ENCODE measurements at places on chromosomes 3 and 15.

GRCh38 chr3:46936733-46937250, 39.8 kb downstream of the CCDC12 start:
- no peak for DNase-seq

DNA sequence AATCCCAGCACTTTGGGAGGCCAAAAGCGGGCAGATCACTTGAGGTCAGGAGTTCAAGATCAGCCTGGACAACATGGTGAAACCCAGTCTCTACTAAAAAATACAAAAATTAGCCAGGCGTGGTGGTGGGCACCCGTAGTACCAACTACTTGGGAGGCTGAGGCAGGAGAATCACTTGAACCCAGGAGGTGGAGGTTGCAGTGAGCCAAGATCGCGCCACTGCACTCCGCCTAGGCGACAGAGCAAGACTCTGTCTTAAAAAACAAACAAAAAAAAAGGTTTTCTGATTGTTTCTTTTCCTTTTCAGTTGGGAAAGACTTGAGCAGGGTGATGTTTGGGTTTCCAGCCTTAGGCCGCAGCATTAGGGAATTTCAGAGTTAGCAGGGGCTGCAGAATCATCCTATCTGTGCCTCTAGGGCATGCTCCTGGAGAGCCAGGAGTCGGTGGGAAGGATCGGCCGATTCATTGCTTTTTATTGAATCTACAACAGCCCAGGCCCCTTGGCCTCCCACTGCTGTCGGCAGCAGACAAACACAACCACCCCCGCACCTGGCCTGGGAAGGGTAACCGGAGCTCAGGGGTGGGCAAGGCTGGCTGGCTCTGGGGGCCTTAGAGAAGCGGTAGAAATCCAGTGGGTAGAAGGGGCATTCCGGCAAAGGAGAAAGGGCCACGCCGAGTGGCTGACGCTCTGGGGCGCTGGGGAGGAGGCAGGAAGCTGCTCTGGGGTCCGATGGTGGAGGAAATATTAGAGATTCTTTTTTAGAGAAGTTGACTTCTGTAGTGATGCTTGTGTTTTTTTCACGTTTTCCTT, 6.3 kb downstream of the CHAC1 start:
- no peak for DNase-seq

DNA sequence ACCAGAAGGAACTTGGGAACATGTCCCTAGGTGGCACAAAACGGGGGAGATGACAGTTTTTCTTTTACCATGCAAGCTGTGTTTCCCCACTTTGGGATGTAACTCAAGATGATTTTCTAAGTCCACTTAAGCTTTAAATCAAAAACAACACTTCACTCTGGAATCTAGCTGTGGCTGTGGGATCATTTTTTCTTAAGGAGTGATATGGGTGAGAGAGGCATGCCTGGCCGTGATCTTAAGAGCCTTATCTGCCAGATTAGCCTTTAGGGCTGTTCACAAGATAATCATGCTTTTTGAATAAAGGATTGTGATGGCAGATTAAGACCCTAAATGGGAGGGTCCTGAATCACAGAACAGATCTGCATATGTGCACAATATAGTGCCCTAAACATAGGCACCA, 384.8 kb upstream of the SEMA6D start:
- DNase-seq = no peak

- DNase-seq = no peak
These were observed 232.6 kb downstream of the ABHD5 start for GRCh38 chr3:43923104-43923882.

DNA sequence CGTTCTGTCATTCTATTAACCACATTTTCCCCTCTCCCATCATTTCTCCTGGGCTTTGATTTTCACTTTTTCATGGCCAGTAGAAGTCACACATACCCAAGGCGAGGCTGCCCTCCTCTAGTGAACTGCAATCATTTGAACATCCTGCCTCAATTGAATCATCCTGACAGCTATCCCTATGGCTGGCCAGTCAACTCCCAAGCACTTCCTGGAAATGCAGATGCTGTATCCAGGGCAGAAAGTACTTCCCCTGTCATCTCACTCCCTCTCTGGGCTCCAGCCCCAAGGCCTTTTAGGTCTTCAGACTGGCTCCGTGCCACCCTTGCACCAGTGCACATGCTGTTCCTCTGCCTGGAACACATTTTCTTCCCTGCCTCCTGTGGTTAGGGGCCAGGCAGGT, 738.3 kb upstream of the CFAP20DC start:
- DNase-seq = no peak

DNA sequence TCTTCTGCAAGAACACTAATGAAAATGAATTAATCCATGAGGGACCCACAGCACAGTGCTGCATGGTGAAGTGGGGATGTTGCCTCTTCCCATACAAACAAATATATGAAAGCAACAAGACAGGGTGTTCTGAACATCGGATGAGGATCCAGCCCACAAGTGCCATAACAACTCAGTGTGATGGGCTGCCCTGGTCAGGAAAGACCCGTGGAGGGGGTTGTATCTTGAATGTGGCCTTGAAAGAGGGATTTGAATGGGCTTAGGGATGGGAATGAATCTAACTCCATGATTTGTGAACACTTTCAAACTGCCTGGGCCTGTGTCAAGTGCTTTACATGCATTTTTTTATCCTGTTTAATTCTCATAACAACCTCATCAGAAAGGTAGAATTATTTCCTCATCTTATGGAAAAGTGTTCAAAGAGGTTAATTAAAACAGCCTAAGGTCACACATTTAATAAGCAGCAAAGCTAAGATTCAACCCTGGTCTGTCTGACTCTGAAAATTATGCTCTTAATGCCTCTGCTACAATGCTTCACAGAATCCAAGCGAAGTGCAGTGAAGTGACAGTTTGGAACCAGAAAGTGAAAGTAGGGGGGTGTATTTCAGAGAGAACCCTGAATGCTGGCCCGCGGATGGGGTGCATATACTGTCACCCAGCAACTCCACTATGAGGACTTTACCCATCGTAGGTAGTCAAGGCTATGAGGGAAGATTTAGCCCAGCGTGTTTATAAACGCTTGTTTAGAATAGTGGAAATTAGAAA, 65.6 kb upstream of the HEG1 start:
- DNase-seq = no peak

GRCh38 chr15:36878684-36879262, 221.6 kb downstream of the MEIS2 start:
- DNase-seq = no peak

DNA sequence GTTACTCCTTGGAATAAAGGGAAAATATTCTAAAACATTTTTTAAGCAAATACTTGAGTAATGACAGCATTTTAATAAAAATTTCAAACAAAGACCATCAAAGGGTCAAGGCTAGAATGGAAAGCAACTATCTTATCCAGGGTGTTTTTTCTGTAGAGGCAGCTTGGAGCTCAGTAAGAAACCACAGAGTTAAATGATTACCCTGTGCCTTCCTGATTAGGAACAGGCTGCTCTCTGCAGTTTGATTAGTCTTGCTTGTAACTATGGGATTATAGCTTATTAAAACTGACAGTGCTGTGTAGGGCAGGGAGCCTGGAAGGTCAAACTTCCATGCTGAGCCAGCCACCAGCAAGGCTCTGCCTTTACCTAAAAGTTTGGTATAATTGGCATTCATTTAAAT, 33.1 kb downstream of the QTRT2 start:
- DNase-seq = no peak

- no peak for DNase-seq
These were observed 38.5 kb downstream of the C3orf62 start for GRCh38 chr3:49238274-49239127.

DNA sequence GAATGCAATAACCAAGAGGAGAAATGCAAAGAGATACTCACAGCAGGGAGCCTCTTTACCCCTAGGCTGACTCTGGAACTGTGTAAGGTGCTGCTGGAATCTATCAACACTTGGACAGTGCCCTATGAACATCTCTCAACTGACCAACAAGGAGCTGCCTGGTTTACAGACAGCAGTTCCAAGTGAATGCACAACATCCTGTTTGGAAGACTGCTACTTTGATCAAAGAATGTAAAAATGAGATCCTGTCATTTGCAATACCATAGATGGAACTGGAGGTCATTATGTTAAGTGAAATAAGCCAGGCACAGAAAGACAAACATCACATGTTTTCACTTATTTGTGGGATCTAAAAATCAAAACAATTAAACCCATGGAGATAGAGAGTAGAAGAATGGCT, 136.3 kb downstream of the IMPG2 start:
- no peak for DNase-seq

DNA sequence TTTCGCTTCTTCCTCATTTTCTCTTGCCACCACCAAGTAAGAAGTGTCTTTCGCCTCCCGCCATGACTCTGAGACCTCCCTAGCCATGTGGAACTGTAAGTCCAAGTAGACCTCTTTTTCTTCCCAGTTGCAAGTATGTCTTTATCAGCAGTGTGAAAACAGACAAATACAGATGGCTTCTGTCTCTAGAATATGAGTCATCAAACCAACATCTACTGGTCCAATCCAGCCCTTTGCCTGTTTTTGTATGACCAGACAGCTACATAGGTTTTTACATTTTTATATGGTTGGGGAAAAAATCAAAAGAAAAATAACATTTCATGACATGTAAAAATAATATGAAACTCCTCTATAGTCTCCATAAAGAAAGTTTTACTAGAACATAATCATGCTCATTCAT, 118.7 kb upstream of the PTPRG start:
- DNase-seq = no peak

DNA sequence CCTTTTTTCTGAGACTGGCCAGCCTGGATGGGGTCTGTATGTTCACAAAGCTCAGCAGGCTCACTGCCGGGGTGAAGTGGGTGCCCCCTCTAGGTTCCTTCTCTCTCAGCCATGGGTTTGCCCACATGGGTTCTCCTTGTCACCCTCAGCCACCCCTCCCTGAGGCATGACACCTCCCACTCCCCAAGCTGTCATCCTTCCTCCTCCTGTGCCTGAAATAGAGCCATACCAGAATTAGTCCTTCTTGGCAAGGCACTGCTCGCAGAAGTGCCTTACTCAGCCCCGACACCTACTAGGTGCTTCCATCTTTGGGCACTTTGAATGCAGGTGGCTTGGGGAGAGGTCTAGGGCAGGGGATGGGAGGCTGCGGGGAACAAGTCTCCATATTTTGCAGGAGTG, 62.9 kb upstream of the SEC13 start:
- DNase-seq = no peak

DNA sequence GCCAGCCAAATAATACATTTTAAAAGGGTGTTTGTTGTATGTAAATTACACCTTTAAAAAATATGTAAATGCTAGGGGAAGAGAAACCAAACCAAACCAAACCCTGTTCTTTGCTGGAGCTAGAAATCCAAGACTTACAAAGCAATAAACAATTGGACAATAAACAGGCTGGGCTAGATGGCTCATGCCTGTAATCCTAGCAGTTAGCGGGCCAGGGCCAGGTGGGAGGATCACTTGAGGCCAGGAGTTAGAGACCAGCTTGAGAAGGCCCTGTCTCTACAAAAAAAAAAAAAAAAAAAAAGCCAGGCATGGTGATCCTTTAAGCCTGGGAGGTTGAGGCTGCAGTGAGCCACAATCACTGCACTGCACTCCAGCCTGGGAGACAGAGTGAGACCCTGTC, 12.5 kb downstream of the STOML1 start:
- no peak for DNase-seq

- peak; percentile 50 for DNase-seq
These were observed 128.8 kb downstream of the FRMD5 start for GRCh38 chr15:44066211-44066827.

DNA sequence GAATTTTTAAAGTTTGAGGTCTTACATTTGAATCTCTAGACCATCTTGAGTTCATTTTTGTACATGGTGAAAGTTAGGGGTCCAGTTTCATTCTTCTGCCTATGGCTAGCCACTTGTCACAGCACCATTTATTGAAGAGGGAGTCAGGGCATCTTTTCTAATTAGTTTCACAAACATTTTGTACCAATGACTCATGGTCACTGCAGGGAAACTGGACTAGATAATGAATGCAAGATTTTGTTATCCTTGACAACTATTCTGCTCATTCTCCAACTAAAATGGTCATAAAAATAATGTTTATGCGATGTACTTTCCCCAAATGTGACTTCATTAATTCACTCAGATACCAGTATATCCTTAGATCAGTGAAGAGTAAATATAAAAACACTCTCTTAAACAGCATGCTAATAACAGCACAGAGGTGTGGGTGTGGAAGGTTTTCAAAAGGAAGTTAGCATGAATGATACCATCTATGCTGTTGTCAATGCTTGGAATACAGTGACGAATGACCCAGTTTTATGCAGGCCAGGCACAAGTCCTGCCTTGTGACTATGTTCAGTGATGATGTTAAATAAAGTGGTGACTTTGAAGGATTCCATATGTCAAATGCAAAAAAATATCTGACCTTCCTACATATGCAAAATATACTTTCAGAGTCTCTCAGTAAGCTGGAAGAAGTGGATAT, 314.9 kb upstream of the TMCO5A start:
- DNase-seq = no peak

GRCh38 chr15:48712546-48712945, 67.0 kb upstream of the FBN1 start:
- DNase-seq = no peak

- no peak for DNase-seq
These were observed 202.8 kb downstream of the CADM2 start for GRCh38 chr3:85161544-85161943.

DNA sequence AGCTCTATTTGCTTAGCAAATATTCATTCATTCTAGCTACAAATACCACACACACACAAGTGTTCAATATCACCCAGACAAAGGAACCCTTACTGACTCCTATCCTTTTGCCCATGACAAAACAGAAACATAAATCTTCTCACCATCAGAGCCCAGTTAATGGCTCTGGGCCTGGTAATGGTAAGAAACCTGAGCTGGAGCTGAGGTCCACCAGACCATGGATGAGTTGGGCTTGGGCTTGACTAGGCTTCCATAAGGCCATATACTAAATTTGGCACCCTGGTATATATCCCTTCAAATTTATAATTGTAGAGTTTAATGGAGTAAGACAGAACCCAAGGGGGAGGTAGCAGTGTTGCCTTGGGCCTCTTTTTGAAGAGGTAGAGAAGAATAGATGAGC, 29.4 kb downstream of the GPR176 start:
- no peak for DNase-seq

DNA sequence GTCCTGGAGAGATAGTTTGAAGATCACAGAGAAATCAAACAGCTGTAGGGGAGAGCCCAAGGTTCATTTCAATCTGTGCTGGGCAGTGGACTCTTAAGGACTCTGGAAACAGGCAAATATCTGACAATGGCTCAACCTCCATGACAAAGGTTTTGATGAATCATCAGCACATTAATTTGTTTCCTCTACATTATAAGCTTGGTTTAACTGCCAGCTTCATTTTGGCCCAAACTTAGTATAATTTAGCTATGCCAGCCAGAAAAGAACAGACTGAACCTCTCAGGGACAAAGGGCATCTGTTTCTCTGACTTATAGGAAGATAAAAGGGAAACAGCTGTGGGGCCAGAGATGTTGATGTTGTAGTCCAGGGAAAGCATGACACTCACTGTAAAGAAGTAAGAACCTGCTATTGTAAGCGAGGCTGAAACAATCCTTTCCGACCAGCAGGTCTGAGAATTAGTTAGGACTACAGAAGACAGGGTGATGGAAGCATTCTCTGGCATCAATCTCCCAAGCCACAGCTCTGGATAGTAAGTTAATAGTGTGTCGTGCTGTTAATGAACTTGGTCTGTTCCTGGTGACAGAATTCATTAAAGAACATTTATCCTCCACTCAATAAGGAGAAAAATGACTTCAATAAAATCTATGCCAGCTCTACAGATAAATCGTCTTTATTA, 110.1 kb downstream of the KCNMB2 start:
- DNase-seq = no peak
